ACHN (cell line): ENCODE measurements at places on chromosomes 16 and 17.
A peak's percentile ranks its signal among the peaks of the same experiment; 100 is the strongest.

DNA sequence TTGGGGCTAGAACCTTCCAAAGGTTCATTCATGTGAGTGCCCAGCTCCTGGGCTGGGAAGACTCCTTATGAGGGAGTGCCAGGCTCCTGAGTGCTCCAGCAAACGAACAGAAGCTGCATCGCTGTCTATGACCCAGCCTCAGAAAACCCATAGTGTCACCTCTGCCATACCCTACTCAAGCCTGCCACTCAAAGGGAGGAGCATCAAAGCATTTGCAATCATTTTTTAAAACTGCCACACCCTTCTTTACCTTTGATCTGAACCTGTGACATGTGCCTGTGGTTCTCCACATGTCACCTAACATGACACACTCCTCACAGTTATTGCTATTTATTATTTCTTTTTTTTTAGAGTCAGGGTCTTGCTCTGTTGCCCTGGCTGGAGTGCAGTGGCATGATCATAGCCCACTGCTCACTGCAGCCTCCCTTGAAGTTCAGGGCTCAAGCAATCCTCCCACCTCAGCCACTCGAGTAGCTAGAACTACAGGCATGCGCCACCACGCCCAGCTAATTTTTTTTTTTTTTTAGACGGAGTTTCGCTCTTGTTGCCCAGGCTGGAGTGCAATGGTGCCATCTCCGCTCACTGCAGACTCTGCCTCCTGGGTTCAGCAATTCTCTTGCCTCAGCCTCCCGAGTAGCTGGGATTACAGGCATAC is 7.3 kb upstream of the KDM8 start:
- no peak for DNase-seq

GRCh38 chr17:63774969-63775265 is 947 bp downstream of the DDX42 start:
- peak; percentile 9 for DNase-seq

- no peak for DNase-seq
Measured at GRCh38 chr17:9217151-9218056, 196.1 kb downstream of the NTN1 start.

- DNase-seq = no peak
Measured at GRCh38 chr17:70205401-70205800, 36.1 kb downstream of the KCNJ2 start.

DNA sequence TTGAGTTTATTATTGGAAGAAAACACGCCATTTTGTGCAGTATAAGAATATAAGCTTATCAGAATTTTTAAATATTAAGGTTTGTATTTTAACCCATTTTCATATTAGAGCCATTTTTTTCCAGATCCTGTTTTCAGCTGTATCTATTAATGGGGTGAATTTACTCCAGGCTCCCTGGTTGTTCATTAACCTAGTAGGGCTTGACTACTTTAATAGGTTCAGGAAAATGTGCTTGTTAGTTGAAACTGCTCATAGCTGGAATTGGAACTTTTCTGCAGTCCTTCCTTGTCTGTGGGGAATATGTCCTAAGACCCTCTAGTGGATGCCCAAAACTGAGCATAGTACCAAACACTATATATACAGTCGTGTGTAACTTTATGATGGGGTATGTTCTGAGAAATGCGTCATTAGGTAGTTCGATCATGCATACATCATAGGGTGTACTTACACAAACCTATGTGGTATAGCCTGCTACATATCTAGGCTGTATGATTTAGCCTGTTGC is 28.0 kb downstream of the NFAT5 start:
- DNase-seq = no peak
